ENCODE measurements at places on chromosomes 3 and 15.

DNA sequence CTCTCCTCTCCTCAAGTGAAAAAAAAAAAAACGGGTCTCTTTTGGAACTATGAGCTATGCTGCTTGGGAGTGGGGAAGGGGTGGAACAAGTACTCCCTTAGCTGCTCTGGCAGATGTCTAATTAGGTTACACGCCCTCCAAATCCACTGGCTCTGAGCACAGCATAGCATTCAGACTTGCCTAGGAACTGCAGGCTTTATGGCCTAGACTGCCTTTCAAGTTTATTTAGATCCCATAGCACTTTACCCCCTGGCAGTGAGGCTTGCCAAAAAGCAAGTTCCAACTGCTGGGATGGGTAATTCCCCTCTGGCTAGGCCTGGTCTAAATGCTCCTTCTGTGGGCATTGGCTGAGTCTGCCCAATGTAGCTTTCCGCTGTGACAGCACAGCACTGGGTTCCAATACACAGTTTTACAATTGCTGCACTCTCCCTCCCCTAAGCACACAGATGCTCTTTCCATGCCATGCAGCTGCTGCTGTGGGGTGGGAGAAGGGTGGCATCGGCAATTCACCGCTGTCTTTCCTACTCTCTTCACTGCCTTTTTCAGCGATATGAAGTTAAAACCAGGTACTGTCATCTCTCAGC, 152.8 kb downstream of the KCNAB1 start:
- no peak for DNase-seq

DNA sequence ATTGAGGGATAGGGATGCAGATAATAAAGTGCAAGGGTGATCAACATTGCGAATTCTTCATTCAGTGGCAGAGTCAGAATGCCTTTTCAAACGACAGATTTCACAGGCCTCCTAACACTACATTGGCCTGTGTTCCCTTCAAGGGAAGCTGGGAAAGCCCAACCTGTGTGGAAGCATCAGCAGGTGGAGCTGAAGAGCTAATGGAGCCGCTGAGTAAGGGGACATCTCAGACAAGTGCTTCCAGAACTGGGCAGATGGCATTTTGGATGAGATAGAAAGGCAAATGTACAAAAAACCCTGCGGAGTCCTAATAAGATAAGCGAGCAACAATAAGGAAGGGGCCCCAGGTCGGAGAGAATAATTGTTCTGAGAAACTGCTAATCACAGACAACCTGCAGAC, 8.5 kb upstream of the SLC24A5 start:
- no peak for DNase-seq

DNA sequence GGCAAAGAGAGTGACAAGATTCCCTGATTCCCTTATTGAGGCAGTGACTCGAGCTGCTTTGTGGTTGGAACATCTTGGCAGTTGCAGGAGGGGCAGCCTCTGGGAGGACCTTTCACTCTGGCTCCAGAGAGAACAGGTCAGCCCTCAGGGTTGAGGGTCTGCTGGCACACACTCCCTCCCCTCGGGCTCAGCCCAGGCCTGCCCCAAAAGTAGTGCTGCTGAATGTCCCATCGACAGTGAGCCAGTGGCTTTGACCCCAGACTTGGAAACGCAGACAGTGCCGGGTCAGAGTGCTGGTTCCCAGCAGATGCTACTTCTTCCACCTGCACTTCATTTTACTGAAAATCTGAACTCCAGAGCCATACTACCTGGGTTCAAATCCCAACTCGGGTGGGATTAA, 25.6 kb upstream of the ATP2B2 start:
- DNase-seq = no peak

- DNase-seq = no peak
Measured at GRCh38 chr15:100234158-100235029, 107.4 kb downstream of the ADAMTS17 start.

DNA sequence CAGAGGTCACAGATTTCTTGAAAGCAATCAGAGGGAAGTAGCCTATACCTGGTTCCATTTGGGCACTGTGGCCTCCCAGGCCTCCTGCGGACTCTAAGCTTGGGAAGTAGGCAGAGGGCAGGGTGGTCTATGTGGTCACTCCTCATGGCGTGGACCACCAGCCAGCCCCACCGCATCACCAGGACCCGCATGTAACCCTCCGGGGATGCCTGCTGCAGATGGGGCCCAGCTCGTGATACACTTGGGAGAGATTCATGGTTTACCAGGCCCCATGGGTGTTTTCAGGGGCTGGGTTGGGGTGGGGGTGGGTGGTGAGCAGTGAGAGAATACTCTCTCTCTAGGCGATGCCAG, 123.7 kb downstream of the ASB7 start:
- DNase-seq = no peak

GRCh38 chr15:61444585-61444984, 215.5 kb upstream of the RORA start:
- no peak for DNase-seq

DNA sequence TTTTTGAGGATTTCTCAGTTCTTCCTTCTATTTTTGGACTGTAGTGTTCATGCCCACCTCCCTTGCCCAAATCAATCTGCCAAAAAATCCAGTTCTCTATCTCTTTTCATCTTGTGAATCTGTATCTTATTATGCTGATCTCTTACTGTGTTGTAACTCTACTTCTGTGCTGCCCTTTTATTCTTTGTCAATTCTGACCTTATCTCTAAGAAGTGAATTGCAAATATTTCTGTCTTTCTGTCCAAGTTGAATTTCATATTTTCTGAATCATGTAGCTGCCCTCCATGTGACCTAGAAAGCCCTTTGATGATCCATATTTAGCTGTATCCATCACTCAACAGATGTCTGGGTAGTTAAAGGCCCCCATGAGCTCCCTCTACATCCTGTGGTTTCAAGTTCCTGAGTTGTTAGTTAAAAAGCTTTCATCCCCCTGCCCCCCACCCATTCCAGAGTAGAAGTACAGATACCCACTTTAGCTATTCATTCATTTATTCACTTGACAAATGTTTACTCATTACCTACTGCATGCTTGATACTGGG, 33.6 kb upstream of the ETV5 start:
- no peak for DNase-seq

DNA sequence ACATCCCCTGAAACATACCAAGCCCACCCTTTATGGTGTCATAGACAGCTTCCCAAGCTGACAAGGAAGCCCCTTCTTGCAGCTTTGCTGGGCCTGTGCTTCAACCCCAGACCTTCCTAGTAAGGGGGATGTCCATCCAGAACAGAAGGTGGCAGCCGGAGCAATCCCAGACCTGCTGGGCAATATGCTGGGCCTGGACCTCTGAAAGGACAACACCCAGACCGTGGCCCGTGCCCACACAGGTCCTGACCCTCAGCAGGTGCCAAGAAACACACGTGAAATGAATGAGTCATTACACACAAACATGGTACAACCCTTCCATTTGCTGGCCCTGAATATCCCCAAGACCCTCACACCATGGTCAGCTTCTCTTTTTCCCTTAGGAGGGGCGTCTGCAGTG, 19.8 kb upstream of the VILL start:
- DNase-seq = no peak

GRCh38 chr3:24968036-24968435, 460.0 kb upstream of the RARB start:
- DNase-seq = no peak

DNA sequence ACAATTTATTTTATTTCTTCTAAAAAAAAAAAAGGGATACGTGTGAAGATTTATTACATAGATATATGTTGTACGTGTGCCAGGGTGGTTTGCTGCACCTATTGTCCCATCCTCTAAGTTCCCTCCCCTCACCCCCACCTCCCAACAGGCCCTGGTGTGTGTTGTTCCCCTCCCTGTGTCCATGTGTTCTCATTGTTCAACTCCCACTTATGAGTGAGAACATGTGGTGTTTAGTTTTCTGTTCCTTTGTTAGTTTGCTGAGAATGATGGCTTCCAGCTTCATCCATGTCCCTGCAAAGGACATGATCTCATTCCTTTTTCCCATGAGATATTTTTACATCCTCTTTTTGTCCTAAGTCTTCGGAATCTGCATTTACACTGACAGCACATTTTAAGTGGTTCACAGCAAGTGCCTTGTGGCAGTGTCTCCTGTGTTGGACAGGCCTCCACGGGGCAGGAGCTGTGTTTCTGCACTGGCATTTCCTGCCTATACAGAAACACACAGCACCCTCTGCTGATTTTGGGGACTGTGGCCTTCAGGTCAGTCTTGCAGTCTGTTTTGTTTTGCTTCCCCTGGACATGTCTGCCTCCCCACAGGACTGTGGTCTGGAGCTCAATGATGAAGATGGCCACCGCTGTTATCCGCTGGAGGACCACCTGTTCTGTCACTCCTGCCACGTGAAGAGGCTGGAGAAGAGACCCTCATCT, 12.7 kb upstream of the SACM1L start:
- no peak for DNase-seq

DNA sequence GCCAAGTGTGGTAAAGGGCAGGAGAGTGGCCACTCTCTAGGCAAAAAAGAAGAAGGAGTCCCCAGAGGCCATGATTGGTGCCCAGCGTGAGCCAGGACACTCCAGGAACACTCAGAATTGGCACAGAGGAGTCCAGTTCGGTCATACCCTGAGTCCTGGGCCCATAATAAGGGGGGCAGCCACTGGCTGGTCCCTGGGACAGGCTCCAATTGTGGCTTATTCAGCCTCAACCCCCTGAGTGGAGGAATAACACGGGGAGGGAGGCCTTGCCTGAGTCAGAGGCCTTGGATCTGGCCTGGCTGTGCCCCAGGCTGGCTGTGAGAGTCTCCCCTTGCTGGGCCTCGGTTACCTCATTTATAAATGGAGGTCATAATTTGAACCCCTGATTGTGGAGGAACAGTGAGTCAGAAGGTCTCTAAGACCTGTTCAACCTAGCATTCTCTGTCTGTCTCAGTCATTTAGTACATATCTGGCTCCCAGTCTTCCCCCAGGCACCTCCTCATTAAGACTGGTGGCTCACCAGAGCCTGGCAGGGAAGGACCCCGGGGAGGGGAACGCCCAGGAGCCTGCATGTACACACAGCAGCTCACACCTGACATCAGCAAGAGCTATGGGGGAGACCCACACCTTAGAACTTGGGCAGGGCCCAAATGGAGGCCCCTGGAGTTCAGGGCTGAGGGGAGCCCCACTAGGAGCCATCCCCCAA, 95.9 kb upstream of the ATP2B2 start:
- no peak for DNase-seq

- DNase-seq = no peak
Measured at GRCh38 chr3:9903238-9903624, 583 bp downstream of the IL17RE start.

- DNase-seq = no peak
Measured at GRCh38 chr3:101996832-101997231, 147.5 kb downstream of the NFKBIZ start.

- no peak for DNase-seq
Measured at GRCh38 chr3:150344079-150344759, 63.9 kb upstream of the TSC22D2 start.

DNA sequence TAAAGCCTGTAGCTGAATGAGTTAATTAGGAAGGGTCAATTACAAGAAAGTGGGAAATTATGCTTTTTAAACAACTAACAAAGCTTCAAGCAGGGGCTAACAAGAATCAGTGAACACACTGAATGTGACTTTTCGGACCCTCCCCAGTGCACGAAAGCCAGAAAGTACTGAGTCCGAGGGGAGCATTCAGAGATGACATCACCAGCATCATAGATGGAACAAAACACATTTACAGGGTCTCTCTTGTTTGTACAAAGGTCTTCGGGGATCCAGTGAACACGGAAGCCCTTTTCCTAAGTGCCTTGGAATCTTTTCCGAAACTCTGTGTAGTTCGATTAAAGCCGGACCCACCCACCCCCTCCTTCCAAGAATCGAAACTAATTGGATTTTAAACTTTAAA, 829 bp downstream of the DCP1A start:
- peak; percentile 15 for DNase-seq

DNA sequence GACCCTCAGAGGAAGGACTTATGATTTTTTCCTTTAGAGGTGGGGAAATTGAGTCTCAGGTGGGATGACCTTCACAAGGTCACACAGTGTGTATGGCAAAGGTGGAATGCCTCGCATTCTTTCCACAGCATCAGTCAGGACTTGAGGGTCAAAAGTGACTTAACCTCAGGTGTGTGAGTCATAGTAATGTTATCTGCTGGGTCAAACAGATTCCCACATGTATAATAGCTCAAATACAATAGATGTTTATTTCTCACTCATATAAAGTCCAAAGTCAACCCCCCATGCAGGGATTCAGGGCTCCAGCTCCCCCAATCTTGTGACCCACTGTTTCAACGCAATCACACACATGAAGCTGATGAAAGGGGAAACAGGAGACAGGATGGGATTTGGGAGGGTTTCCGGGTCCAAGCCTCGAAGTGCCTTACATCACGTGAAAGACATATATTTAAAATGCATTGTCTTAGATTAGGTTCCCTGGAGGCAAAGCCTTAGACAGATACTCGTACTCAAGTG, 34.0 kb upstream of the CCDC174 start:
- no peak for DNase-seq

DNA sequence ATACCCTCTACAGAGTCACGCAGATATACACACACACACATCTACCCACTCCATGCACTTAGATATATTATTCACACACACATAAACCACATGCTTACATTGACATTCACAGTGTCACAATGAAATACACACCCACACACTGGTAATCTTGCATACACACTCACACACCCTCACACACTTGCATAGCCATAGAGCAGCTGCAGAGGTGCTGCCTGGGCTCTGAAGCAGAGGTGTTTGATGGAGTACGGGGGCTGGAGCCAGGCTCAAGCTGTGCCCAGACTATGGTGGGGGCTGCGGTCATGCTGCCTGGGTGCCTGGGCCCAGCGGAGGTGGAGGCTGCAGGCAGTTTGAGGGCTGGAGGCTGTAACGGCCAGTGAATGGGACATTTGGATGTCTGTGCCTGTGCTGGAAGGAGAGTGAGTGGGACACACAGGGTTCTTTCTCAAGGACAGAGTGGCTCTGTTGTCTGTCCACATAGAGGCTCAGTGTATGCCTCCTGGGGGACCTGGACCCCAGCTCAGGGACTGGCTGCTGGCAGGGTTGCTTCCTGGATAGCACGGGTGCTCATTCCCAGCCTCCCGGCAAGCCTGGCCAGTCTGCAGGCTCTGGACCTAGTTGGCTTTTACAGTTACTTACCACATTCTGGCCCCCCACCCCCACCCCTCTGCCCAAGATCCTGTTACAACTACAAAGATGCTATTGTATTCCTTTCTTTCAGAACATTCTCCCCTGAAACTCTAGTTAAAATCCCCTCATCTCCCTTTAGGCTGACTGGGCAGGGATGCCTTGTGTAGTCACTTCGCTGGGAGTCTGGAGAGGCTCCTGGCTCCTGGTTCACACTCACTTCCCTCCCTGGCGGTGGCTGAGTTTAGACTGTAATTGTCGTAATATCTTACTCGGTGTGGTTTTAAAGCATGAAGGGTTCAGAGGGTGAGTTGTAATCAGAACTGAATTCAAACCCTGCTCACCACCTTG, 12.5 kb downstream of the GASK1A start:
- DNase-seq = no peak

GRCh38 chr3:128075522-128076482, 23.6 kb downstream of the SEC61A1 start:
- DNase-seq = peak; percentile 83
